ENCODE measurements at places on chromosomes 5 and 9.

GRCh38 chr9:134215420-134215698, 51.0 kb upstream of the RNU6ATAC start:
- no peak for DNase-seq

DNA sequence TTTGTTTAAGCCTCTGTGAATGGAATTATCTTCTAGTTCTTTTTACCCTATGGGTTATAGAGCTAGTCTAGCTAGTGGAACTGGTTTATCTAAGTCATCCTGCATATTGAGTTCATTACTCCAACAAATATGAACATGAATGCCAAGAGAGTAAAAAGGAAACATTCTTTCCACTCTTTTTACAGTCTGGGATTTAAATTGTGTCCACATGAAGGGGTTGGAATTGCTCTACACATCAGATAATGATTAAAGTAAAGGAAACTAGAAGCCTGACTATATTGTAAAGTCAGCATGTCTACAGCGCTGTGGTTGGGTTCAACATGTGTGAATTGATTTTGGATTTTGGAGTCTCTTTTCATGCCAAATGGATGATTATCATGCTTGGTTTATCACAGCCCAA, 173.1 kb downstream of the CCDC171 start:
- no peak for DNase-seq

GRCh38 chr5:101136454-101136853, 233.4 kb upstream of the ST8SIA4 start:
- no peak for DNase-seq

DNA sequence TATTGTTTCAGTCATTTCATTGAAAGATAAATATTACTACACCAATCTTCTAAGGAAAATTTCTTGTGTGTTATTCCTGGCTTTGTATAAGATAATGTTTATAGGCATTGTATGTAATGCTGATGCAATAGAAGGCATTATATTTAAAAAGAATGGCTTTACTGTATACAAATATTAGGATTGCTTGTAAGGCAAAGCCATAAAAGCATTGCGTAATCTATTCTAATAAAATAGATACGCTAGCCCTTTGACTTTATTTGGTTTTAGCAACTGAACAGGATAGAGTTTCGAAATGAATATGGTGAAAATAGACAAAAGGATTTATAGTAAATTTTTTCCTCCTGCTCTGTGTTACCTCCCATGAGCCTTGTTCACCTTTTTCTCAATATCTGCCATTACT, 5.5 kb upstream of the LYSMD3 start:
- no peak for DNase-seq

- no peak for DNase-seq
These were observed 1270.1 kb upstream of the ACO1 start for GRCh38 chr9:31114346-31114745.

DNA sequence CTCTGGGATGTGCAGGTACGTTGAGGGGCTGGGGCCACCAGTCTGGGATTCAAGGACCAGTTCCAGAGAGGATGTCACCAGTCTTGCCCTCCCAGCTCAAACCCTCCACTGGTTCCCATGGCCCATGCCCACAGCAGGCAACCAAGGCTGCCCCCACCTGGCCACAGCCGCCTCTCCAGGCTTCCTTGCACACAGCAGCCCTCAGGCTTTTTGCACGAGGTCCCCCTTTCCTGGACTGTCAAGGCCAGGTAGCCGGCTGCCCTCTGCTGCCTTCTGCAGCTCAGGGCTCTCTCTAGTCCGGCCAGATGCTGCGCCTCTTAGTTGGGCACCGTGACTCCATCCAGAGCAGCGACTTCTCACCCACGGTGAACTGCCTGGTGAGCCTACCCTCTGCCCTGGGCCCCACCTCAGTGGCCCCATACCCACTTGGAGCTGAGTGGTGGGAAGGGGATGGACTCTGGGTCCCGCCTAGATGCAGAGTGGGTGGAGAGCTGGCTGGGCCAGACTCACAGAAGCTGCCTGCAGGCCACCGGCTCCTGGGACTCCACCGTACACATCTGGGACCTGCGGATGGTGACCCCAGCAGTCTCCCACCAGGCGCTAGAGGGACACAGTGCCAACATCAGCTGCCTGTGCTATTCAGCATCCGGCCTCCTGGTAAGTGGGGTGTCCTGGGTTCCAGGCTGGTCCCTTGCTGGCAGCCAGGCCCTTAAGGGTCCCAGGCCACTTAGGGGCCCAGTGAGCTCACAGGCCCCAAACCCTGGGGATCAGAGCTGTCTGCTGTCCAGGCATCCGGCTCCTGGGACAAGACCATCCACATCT, 2.9 kb downstream of the WDR38 start:
- DNase-seq: no peak

DNA sequence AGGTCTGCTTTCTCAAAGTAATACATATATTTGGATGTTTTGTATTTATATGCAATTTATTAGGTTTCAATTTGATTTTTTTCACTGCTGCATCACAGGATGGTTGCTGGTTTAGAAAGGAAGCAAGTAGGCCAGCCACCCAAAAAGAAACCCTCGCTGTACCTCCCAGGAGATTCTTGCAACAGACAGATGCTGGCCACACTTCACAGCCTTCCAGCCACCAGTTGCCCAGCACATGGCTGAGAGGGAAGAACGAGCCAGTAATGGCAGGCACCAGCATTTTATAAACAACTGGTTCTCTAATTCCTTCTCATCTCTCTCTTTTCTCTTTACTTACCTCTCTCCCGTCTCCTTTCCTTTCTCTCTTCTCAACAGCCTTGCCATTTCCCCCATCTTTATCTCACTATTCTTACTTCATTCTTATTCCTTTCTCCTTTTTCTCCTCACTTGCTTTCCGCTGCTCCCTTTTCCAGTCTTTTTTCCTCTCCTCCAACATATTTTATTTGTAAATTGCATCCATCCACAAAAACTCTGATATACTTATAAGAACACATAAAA, 38.9 kb downstream of the EFNA5 start:
- no peak for DNase-seq

All from lung (tissue), 17 donors.